Hypothalamus (tissue), 51 donors: ENCODE measurements at places on chromosomes 12 and 14.

GRCh38 chr12:92000597-92000996 lies 145.0 kb downstream of the BTG1 start:
- no peak for DNase-seq

- no peak for DNase-seq
Measured at GRCh38 chr14:45070215-45070614, 13.7 kb upstream of the PRPF39 start.

- DNase-seq: no peak
Measured at GRCh38 chr12:130945786-130946492, 7.8 kb upstream of the ADGRD1 start.

DNA sequence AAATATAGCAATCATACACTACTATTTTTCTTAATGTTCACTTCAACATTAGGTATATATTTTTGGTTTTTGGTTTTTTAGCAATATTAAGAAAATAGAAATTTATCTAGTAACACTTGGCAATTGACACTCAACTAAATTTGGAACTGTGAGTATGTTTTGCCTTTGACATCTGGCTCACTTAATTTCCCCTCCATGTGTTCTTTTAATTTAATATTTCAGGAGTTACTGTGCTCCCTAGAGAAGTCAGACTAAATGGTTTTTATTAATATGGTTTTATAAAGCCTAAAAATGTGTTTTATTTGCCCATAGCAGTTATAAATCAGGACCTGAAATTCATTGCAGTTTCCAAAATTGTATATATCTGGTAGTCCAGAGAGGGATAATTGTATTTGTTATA lies 175.3 kb upstream of the AVPR1A start:
- DNase-seq: no peak

DNA sequence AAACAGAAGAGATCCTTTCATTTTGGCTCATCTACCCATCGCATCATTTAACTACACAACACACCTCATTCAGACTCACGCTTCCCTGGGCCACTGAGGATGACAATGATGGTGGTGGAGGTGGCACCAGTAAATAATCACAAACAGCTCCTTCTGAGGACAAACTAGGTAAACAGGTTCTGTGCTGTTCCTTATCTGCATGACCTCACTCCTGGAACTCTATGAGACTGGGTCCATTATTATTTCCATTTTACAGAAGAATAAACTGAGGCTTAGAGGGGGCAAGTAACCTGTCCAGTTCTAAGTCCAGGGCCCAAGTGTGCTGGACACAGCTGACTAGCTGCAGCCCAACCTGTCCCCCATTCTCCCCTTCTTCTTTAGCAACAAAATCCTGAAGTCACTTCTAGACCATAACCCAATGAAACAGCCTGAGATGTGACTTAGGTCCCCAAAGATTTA lies 50.4 kb downstream of the ITPK1 start:
- DNase-seq: no peak

DNA sequence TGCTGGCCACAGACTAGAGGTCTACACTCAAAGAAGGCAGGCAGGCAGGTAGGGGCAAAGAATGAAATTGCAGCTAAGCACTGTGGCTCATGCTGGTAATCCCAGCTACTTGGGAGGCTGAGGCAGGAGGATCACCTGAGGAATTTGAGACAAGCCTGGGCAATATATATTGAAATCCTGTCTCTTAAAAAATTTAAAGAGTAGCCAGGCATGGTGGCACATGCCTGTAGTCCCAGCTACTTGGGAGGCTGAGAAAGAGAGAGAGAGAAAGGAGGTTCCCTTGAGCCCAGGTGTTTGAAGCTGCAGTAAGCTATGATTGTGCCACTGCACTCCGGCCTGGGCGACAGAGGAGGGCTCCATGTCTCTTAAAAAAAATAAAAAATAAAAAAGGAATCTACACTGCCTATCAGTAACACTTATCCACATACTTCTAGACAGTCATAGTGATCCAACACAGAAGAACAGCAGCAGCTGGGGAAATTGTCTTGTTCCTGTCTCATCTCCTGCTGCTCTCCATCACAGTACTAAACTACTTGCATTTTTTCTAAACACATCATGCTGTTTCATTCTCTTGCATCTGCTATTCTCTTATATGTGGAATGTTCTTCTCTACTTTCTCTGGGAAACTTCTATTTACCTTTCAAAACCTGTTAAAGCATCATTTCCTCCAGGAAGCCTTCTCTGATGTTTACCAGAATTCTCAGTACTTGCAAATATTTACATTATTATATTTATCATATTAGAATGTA lies 57.2 kb downstream of the ATF7 start:
- DNase-seq: no peak

GRCh38 chr14:31936115-31936514 lies 141.0 kb upstream of the ARHGAP5 start:
- DNase-seq: no peak

GRCh38 chr12:52245962-52246569 lies 13.0 kb downstream of the KRT7 start:
- DNase-seq: no peak

GRCh38 chr14:97071177-97071576 lies 274.0 kb downstream of the VRK1 start:
- no peak for DNase-seq

DNA sequence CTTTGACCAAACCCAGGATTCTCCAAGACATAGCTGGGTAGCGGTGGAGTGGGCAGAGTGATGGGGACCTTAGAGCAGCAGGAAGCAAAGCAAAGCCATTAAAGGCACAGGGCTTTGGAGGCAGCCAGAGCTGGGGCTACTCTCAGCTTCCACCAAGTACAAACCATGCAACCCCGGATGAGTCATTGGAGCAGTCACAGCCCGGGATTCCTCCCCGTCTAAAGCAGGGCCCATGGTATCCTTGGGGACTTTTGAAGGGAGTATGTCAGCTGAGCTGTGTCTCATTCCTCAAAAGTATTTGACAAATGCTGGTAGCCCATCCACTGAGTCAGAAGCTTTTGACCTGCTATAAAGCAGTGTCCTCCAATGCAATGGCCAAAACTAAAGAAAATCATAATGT lies 9.7 kb upstream of the IFI27 start:
- DNase-seq: no peak

DNA sequence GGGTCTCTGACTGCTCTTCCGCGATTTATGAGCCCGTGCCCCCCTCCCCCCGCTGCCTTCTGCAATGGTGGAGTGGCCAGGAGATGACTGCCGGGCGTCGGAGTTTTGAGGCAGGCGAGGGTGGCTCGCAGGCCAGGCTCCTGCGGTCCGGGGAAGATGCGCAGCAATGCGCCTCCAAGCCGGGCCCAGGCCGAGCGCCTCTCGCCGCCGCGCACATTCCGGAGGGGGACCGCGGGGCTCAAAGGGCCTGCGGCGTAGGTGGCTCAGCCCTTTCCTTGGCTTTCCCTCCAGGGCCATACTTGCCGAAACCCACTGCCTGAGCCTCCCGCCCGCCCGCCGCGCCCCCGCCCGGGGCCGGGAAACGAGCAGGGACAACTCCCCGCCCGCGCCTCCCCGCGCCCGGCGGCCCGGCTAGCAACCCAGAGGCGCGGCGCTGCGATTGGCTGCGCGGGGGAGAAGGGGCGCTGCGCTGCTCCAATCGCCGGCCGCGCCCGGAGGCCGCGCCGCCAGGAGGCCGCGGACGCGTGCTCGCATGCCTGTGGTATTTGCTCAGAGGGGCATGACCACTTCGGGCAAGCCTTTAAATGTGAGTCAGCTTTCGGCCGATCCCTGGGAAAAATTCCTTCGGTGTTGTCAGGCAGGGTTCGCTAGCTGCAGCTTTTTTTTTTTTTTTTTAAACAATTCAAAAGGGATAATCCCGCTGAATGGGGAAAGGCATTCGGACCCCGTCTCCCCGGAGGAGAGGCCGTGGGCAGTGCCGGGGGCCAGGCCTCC lies 157.9 kb upstream of the PARP11 start:
- DNase-seq: peak; percentile 52

GRCh38 chr12:126424696-126425095 lies 1359.5 kb downstream of the AACS start:
- no peak for DNase-seq

GRCh38 chr14:105449276-105450122 lies 25.1 kb upstream of the CRIP2 start:
- no peak for DNase-seq

DNA sequence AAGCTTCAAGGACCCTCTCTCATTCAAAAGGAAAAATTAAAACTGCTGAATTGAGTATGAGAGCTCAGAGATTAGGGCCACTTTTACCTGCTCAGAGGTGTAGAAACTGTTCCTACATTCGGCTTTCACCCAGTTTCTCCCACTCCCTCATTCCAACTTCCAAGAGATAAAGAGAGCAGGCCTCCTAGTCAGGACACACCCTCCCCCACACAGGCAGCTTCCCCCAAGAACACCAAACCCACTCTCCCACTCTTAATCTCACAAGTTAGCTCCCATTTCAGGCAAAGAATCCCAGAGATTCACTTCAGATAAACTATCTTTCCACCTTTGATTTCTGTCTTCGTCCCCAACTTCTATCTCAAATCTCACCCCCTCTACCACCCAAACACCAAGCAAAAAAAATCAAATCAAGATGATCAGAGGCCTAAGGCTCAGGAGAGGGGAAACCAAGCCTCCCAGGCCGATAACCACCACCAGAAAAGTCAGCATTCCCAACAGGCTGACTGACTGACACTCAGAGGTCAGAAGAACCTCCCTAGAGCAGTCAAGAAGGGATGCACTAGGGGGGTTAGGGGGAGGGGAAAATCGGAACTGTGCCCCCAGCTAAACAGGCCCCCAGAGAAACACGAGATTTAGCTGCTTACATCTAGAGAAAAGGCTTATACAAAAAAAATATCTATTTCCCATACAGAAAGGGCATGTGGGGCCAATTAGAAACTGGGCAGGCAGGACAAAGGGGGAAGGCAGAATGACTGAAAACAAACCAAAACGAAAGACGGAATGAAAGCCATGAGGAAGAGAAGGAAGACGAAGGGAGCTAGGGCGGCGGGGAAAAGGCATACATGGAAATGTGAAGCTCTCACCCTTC lies 13.2 kb upstream of the CDH24 start:
- no peak for DNase-seq

- no peak for DNase-seq
Measured at GRCh38 chr12:78802593-78802992, 62.0 kb upstream of the SYT1 start.

- DNase-seq: no peak
Measured at GRCh38 chr14:106564058-106564643, 1037.8 kb downstream of the TMEM121 start.

GRCh38 chr12:57255916-57256315 lies 4.9 kb upstream of the STAC3 start:
- no peak for DNase-seq

- no peak for DNase-seq
Measured at GRCh38 chr14:103805708-103806107, 41.7 kb downstream of the PPP1R13B start.

DNA sequence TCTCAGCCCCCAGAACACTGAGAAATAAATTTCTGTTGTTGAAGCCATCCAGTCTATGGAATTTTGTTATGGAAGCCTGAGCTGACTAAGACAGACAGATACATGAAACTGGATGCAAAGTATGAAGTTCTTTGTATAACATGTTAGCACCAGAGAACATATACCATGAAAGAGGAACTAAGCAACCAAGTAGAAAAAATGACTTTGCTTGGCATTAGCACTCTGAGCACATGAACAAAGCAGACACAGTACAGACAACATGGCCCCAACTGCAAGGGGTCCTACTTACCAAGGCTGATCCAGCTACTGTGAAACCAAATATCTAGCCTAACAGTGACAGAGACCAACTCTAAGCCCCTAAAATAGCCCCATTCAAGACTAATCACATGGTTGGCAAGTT lies 13.8 kb downstream of the EXOC5 start:
- DNase-seq: no peak

- DNase-seq: no peak
Measured at GRCh38 chr12:95238150-95238549, 20.5 kb downstream of the VEZT start.

- no peak for DNase-seq
Measured at GRCh38 chr12:117832459-117833457, 136.0 kb downstream of the KSR2 start.

GRCh38 chr12:1917172-1918070 lies 1.0 kb downstream of the CACNA2D4 start:
- no peak for DNase-seq

- DNase-seq: no peak
Measured at GRCh38 chr14:33539918-33540357, 410.9 kb downstream of the EGLN3 start.

DNA sequence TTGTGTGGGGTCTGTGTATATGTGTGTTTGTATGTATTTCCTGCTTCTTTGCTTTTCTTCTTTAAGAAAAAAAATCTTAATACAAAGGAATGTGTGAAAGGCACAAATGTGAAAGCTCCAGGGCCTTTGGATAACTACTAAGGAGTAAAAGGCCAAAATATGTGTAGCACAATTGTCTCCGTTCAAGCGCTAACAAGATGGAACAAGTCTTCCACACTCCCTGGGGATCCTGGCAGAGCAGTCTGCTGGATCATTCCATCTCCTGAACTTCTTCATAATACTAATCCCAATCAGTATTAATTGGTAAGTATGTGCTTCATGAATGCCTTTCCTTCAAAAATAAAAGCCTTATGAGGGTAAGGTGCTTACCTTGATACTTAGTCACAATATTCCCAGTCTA lies 462.5 kb upstream of the TBX3 start:
- DNase-seq: no peak

DNA sequence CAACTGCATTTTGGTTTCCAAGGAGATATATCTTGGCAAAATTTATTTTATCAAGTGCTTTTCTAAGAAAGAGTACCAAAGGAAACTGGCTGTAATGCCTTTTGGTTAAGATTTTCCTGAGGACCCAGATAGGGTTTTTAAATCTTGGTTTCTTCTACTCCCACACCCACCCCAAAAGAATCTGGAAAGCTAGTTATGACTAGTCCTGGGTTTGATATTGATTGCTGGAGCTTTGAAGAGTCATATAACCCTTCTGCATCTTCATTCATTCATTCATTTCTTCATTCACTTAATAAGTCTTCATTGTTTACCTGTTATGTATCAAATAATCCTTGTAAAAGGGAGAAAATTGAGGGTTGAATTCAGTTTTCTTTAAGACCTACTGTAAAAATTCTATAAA lies 425.2 kb downstream of the PCNX1 start:
- DNase-seq: no peak

DNA sequence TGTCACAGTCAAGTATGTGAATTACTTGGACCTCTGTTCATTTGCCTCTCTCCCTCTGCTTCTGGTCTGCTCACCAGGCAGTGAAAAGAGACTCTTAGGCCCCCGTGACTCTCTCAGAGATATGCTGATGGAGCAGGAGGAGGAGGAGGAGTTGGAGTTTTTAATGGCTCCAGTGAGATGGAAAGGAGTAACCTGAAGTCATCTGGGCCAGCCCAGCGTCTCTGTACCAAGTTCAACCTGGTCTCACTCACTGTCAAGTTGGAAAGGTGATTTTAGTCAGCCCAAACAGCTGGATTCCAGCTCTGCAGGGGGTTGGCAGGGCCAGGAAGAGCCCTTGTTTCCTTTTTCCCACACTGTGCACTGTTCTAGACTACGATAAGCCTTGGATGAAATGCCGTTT lies 48.6 kb downstream of the SH2B3 start:
- DNase-seq: no peak

DNA sequence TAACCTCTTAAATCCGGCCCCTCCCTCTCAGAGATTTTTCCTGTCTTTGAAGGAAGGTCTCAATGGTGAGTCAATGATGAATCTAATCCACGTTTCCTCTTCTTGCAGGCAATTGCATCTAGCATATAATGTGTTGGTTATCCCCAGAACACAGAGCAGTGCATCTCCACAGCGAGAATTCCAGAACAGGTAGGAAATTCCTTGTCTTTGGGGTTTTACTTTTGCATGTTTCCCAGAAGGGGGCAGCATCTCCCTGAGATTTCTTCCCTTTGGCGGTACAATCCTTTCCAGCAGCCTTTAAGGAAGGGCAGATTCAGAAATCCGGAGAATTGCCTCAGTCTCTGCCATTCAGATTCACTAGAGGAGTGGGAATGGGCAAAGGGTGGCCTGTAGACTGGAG lies 128.0 kb downstream of the KCNA5 start:
- no peak for DNase-seq

- no peak for DNase-seq
Measured at GRCh38 chr14:103496776-103497175, 25.9 kb downstream of the CKB start.
